Adrenal gland (tissue), 19 donors: ENCODE measurements at places on chromosomes 1 and 21. TPM values are rescaled to one million over a fixed set of nuclear protein-coding genes. Genes with fewer than 3 reads are reported as not detected.

DNA sequence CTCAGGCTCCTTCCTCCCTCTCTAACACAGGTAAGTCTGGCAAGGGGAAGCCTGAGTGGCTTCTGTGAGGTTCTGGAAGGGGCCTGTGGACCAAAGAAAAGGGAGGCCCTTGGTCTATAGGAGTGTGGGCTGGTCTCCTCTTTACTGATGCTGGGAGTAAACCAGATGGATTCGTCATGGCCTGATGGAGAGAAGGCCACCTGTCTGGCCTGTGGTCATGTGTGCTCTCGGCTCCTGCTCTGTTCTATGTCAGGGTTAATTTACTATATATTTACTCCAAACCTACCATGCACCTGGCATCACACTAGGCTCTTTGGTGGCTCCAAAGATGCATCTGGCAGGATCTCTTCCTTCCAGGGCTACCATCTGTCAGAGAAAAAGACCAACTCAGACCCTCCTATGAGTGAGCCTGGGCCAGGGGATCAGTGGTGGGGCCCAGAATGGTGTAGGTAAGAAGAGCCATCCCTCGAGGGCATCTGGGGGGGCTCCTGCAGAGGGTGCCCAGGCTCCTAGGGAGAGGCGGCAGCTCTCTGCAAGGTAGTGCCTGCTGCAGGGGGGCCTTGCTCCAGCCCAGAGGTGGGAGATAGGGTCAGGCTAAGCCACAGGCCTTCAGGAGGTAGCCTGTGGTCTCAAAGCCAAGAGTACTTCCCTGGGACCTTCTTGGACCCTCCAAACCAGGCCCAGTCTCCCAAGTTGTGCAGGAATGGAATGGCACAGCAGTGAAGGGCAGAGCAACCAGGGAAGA lies 68.2 kb upstream of the SELENON start:
- DNase-seq = no peak
- H3K4me3 ChIP-seq = no peak overlapping the region
- no peaks in the 10 kb centered on the region for H3K27me3 ChIP-seq
- peaks cover 32% of the 10 kb centered on the region for H3K4me1 ChIP-seq
- H3K27ac ChIP-seq = no peak overlapping the region

GRCh38 chr1:8524627-8525157 lies 206.8 kb downstream of the SLC45A1 start:
- H3K27me3 ChIP-seq = no peaks in the 10 kb centered on the region
- no peak for DNase-seq
- H3K4me1 ChIP-seq = peaks cover 34% of the 10 kb centered on the region

DNA sequence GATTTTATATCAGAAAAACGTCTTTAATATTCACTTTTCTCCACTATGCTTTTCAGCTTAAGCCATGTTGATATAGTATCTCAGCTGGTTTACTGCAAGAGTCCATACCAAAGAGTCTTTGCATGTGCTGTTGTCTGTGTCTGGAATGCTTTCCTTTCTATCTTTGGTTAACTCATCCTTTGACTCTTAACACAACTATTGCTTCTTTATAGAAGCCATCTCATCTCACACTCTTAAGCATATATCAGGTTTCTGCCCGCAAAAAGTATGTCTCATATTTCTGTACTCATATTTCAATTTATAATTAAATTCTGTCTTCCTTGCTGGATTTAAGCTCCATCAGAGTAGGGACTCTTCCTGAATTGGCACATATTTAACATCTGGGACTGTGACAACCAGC lies 220.9 kb upstream of the KCNK2 start:
- H3K27ac ChIP-seq = no peak overlapping the region
- DNase-seq = no peak
- H3K4me1 ChIP-seq = no peaks in the 10 kb centered on the region
- H3K36me3 ChIP-seq = no peaks in the 10 kb centered on the region
- H3K4me3 ChIP-seq = no peak overlapping the region

DNA sequence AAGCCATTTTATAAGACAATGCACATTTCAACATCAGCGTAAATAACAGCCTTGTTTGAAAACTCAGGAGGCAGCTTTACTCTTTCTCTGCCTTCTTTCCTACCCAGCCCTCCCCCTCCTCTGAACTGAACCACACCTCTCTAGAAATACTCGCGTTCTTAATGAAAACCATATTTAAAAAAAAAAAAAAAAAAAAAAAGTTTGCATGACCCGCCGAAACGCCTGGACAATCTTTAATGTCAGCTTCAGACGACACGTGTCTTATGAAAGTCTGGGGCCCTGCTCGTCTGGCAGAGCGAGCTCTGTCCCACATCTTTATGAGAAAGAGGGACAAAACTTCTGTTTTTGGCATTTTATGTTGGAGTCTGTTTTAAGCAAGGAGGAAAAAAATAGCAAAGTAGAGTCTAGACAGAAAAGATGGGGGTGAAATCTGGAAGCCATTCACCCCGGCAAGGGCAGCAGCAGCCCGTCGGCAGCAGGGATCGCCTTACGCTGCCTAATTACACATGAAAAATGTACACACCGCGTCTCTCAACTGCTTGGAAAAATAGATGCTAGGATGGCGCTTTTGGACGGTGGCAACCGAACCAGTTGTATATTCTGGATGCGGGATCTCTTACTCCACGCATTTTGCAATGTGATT lies 130.4 kb upstream of the ETS2 start:
- no peaks in the 10 kb centered on the region for H3K36me3 ChIP-seq
- no peak overlapping the region for H3K27ac ChIP-seq
- no peaks in the 10 kb centered on the region for H3K4me1 ChIP-seq
- H3K27me3 ChIP-seq = peaks cover 31% of the 10 kb centered on the region
- no peak overlapping the region for H3K4me3 ChIP-seq

DNA sequence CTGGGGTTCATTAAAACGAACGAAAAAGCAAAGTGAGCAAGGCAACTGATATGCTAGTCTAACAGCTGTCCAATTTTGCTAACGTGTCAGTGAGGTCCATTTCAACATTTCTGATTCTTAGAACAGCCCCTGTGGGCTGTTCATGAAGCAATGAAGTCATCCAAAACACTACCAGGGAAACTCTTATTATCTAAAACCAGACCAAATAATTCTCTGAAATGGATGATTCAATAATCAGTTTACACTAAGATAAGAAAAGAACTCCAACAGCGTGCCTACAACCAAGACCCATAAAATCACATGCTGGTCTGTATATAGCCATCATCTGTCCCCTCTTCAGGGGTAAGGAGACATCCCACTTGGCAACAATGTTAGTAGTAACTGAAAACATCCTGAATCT lies 122.7 kb downstream of the TGFBR3 start:
- H3K4me1 ChIP-seq = peaks cover 16% of the 10 kb centered on the region
- no peak for DNase-seq

DNA sequence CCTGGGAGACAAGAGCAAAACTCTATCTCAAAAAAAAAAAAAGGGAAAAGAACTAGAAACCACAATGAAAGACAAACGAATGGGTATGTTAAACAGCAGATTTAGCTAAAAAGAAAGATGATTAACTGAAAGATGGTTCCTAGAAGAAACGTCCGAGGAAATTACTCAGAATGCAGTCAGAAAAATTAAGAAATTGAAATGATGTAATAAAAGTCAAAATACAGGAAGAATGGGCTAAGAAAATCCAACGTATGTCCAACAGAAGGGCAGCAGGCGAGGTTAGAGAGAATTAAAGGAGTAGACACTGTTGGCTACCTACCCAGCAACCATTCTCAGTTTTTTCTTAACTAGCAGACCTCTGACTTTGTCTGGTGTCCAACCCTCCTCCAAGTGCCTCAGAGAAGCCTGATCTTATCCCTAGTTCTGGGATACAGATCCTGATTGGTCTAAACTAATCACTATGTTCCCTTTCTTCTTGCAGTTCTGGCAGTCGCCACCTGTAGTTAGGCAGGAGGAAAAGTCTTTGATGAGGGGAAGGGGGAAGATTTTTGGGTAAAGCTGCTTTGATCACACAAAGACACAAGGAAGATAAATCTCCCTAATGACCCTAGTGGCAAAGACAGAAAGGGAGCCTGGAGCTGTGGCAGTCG lies 25.7 kb downstream of the GPR161 start:
- H3K27me3 ChIP-seq = no peaks in the 10 kb centered on the region
- H3K4me3 ChIP-seq = no peak overlapping the region
- no peaks in the 10 kb centered on the region for H3K4me1 ChIP-seq

- no peak overlapping the region for H3K27ac ChIP-seq
- H3K36me3 ChIP-seq = no peaks in the 10 kb centered on the region
- H3K4me1 ChIP-seq = peaks cover 7% of the 10 kb centered on the region
These were observed 12.5 kb downstream of the TP73 start for GRCh38 chr1:3664700-3665375.

- DNase-seq = no peak
- no peaks in the 10 kb centered on the region for H3K4me1 ChIP-seq
These were observed 157.3 kb downstream of the PEX14 start for GRCh38 chr1:10631811-10632593.

DNA sequence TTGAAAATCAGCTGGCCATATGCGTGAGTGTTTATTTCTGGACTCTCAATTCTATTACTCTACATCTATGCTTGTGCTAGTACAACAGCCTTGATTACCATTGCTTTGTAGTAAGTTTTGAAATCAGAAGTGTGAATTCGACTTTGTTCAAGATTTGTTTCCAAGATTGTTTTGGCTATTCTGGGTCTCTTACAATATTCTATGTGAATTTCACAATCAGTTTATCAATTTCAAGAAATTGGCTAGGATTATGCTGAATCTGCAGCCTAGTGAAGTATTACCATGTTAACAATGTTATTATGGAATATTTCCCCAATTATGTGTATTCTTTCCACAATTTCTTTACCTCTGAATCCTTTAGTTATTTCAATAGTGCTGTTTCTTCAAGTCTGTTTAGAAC lies 19.5 kb downstream of the SFPQ start:
- no peaks in the 10 kb centered on the region for H3K27me3 ChIP-seq
- no peak overlapping the region for H3K27ac ChIP-seq
- H3K4me1 ChIP-seq = no peaks in the 10 kb centered on the region
- H3K36me3 ChIP-seq = peaks cover 38% of the 10 kb centered on the region

DNA sequence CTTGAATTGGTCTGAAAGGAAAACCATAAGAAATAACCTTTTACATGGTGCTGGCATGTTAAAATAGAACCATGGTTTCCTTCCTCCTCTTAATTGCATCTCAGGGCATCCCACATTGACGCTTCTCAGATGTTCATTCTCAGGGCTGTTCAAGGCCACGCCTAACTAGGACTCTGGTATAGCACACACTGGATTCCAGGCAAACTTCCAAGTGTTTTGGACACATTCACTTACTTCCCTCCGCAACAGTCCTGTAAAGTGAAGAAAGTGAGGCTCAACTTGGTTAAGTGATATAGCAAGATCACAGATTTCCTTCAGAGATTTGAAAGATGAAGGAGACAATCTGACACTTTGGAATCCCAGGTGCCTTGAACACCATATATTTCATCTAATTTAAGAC lies 244.8 kb downstream of the DUSP10 start:
- DNase-seq = no peak
- no peak overlapping the region for H3K27ac ChIP-seq
- H3K27me3 ChIP-seq = no peaks in the 10 kb centered on the region
- no peak overlapping the region for H3K4me3 ChIP-seq

DNA sequence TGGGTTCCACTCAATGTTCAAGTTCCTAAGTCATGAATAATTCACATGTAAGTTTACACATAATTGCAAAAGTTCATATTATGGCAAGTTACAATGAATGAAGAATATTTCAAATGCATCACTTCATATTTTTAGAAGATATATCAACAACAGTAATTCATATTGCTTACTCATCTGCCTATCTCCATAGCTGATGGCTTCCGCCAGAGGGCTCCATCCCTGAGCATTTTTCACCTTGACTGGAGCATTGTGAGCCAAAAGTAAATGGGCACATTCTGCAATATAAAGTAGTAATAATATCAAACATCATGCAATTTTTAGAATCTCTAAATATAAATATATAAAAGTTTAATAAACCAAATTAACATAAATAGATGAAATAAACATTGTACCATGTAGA lies 29.8 kb downstream of the ANKRD13C start:
- no peaks in the 10 kb centered on the region for H3K27me3 ChIP-seq
- no peak overlapping the region for H3K4me3 ChIP-seq
- no peak overlapping the region for H3K27ac ChIP-seq
- H3K36me3 ChIP-seq = no peaks in the 10 kb centered on the region
- peaks cover 7% of the 10 kb centered on the region for H3K4me1 ChIP-seq

SSR2 gene
- total RNA-seq = 438 TPM

FMO2 gene
- total RNA-seq = 74.3 TPM

TNFAIP8L2 gene
- 6.4 TPM for total RNA-seq

BRDT gene
- total RNA-seq = not detected

ZNF695 gene
- total RNA-seq = not detected

ADORA1 gene
- total RNA-seq = 0.35 TPM

LYPD8 gene
- not detected for total RNA-seq
